Stimulated activated CD4-positive, alpha-beta T cell treated with anti-CD3 and anti-CD28 coated beads, Interleukin-15, amount 100 ng/mL, for 1 hour (primary cell): ENCODE measurements at places on chromosomes 5 and 9.

GRCh38 chr5:63878788-63879187 is 83.5 kb downstream of the HTR1A start:
- DNase-seq: no peak

- DNase-seq: no peak
Measured at GRCh38 chr9:131274674-131275331, 1.5 kb downstream of the FAM78A start.

GRCh38 chr5:138466900-138467710 is 1.8 kb downstream of the EGR1 start:
- peak; percentile 61 for DNase-seq

DNA sequence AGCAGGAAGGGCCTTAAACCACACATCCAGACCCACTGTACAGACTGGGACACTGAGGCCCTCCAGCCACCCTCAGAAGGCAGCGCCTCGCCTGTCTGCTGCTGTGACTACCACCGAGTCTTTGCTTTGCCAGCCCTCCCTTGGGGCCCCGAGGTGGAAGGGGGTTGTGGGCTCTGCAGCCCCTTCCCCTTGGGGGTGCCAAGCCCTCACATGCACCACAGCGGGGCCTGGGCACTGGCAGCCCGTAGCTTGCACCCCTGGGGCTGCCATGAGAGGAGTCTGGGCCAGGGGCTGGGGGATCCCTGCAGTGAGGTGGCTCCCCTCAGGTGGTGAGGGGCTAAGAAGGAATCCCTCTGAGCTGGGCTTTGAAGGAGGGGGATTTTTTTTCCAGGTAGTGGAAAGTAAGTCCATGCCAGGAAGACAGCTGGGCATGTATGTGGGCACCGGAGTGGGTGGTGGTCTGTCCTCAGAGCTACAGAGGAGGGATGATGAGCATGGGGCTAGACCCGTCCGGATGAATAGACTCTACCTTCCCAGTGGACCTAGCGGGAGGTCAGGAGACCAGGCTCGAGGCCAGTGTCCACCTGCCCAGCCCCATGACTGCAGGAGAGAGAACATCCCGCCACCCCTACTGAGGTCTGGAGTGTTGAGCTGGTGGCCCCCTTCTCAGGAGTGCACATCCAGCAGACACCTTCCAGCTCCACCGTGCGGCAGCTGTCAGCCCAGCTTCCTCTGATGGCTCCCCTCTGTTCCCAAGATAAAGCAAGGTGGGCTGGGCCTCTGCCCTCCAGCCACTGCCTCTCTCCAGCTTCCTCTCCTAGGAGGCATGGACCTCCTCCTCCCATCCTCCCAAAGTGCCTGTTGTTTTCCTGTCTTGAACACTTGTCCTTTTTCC is 15.9 kb downstream of the FLT4 start:
- no peak for DNase-seq

DNA sequence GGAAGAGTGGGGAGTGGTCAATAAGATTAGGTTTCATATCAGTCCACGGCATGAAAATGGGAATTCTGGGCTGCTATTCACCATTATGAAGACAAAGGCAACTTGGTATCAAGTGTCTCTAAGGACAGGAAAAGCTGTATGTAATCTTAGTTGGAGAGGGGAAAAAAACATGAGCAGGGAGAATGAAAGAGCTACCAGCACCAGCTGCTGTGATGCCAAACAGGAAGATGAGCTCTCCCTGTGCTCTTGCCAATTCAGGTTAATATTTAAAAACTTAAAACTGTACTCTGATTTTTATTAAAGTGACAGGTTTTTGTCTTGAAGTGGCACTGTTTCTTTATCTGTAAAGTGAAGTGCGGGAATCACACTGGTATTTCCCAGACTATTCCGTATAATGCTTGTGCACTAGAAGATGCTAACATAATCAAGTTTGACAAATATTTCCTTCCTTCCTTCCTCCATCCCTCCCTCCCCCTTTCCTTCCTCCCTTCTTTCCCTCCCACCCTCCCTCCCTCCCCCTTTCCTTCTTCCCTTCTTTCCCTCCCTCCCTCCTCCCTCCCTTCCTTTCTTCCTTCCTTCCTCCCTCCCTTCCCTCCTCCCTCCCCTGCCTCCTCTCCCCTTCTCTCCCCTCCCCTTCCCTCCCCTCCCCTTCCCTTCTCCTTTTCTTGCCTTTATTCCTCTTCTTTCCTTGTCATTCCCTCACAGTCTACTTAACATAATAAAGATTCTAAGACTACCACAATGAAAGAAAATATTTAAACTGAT is 1383.0 kb upstream of the C9orf72 start:
- no peak for DNase-seq

- no peak for DNase-seq
Measured at GRCh38 chr5:146873186-146873917, 5.2 kb downstream of the PPP2R2B start.

DNA sequence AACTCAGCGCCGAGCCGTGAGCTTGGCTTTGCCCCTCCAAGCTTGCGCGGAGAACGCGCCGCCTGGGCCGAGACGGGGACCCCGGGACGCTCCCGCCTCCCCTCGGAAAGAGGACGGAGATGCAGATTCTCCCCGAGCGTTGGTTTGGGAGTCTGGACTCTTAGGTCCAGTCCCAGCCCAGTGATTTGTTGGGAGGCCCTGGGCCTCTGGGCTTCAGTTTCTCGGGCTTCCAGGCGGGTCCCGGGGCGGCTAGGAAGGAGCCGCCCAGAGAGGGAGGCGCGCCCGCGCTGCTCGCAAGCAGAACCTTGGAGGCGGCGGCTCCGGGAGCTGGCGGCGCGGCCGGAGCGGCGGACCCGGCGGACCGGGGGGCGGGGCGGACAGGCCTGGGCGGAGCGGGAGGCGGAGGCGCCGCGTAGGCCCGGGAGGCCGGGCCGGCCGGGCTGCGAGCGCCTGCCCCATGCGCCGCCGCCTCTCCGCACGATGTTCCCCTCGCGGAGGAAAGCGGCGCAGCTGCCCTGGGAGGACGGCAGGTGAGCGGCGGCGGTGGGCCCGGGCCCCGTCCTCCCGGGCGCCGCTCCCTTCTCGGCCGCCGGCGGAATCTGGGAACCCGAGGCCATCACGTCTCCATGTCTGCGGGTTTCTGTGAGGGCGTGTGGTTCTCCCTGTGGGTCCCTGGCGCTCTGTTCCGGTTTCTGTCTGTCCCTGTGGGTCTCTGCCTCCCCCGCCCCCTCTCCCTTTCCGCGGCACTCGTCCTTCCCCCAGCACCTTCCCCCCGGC is at the start of gene B4GALT7:
Gene B4GALT7, plus strand, starts transcription at position 402 of the 777 bp plus-strand sequence. Its CDS starts 79 bp downstream, at position 481.
- DNase-seq: peak; percentile 78

- no peak for DNase-seq
Measured at GRCh38 chr5:58040846-58041245, 419.0 kb downstream of the PLK2 start.

DNA sequence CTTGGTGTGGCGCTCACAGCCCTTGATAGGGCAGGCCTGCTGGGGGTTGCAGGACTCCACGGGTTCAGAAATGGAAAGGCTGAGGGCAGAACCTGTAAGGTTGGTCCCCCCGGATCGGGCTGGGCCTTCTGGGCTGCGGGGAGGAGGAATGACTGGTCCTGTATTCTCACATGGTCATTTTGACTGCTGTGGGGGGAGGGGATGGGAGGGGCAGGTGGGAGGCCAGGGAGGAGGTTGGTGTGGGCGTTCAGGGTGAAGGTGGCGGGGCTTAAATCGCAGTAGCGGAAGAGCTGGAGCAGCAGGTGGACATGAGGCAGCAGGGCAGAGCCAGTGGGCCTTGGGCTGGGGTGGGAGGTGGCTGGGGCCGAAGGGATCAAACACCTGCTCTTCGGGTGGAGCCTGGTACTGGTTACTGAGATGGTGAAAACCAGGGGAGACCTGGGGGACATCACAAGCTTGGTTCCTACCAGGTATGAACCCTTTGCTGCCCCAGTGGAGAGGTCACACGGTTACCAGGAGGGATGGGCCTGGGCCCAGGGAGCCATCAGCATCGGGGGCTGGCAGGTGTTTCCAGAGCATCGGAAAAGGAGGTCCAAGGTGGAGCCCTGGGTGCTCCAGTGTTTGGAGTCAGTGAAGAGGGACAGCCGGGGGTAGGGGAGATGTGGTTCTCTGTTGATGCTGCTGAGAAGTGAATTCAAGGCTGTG is 1.8 kb downstream of the MRPS2 start:
- no peak for DNase-seq

DNA sequence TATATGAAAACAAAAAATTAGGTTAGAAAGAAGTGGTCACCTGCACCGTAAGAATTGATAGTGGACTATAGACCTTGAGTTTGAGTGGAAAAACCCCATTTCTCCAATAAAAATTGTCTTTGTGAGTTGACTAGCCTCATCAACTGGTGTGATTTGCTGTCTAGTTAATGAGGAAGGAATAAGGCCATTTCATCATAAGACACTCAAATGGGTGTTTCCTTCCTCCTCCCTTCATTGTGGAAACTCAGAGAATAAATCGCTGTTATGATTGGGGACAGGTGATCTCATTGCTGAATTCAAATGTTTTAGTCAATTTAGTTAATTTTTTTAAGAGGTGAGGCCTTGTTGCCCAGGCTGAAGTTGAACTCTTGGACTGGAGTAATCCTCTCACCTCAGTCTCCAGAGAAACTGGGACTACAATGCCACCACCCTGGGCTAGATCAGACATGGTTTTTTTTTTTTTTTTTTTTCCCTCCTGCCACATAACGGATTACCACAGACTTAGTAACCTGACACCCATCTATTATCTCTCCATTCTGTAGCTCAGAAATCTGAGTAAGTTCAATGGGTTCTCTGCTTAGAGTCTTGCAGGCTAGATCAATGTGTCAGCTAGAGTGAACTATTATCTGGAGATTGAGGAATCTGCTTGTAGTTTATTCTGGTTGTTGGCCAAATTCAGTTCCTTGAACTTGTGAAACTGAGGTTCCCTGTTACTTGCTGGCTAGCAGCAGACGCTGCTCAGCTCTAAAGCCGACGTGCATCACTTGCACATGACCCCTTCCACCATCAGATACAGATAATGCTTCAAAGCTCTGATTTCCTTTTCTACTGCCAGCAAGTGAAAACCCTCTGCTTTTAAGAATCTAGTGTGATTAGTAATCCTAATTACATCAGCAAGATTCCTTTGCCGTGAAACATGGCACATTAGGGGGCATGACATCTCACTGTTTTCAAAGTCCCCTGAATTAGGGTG is 663.8 kb upstream of the CDH9 start:
- no peak for DNase-seq

GRCh38 chr9:93958819-93959682 is 3.9 kb upstream of the BARX1 start:
- no peak for DNase-seq

- no peak for DNase-seq
Measured at GRCh38 chr9:22617156-22617555, 170.5 kb downstream of the DMRTA1 start.

DNA sequence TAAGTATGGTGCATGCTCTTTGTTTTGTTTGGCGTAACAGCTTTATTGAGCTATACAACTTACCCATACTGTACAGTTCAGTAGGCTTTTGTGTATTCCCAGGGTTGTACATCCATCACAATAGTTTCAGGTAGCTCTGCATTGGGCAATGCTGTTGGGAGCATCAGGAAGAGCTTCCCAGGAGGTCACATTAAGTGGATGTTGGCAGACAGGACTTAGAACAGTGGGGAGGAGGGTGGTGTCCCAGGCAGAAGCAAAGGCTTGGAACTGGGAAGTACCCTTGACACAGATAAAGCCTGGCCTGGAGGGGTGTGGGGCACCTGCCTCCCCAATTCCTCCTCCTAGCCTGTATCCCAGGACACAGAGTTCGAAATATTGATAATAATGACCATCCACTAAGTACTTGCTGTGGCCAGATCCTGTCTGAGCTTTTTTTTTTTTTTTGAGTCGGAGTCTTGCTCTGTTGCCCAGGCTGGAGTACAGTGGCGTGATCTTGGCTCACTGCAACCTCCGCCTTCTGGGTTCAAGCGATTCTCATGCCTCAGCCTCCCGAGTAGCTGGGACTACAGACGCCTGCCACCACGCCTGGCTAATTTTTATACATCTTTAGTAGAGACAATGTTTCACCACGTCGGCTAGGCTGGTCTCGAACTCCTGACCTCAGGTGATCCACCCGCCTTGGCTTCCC is 1.3 kb downstream of the BBLN start:
- DNase-seq: no peak

GRCh38 chr9:19409401-19410194 is 789 bp downstream of the ACER2 start:
- DNase-seq: no peak

GRCh38 chr5:33491941-33492340 is 51.2 kb downstream of the TARS1 start:
- DNase-seq: no peak

GRCh38 chr9:87350915-87351314 is 146.8 kb upstream of the DAPK1 start:
- no peak for DNase-seq

DNA sequence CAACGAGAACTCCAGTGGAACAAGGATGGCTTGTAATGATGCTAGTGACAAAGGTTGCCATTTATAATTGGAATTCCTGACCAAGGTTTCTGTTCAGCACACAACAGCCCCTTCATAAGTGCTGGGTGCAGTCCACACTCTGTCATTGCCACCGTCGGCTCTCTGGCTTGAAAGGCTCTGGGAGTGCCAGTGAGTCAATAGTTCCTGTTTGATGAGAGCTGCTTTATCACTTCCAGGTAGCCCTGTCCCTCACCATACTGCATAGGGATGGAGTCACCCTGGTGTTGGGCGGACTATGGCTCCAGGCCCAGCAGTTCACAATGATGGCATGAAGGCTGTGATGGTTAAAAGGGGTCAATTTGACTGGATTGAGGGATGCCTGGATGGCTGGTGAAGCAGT is 34.6 kb upstream of the SEMA4D start:
- DNase-seq: no peak

- no peak for DNase-seq
Measured at GRCh38 chr5:130520211-130520610, 615.9 kb downstream of the CHSY3 start.

DNA sequence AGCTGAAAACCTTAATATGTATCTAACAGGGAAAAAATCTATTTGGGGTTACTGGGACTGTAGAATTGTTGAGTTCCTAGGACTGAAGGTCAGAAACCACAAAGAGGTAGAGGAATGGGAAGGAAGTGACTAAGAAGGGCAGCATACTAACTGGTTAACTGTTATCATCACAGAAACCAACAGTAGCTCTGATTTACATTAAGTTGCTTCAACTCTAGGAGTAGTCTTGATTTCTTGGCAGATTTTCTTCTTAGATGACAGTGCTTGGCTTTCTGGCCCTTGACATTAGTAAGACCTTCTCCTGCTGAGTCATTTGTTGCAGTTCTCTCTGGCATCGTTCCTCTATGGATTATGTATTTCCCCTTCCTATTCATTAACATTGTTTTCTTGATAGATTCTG is 116.1 kb upstream of the RASA1 start:
- no peak for DNase-seq

DNA sequence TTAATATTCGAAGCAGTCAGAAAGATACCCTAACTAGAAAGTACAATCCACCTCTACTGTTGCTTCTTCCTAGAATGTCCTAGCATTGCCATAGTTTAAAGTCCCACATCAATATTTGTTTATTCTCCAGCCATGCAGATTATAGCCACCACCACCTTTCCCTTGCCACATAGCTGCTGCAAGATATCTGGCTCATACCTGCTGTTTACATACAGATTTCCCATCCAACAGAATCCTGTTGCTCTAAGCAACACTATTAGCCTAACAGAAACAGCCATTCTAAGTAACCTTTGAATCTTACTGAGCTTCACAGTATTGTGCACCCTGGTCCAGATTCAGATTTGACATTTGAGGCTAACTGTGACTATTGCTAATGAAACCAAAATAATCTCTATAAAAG is 45.6 kb downstream of the GNAQ start:
- DNase-seq: no peak

GRCh38 chr5:8366266-8366665 is 497.3 kb downstream of the MTRR start:
- no peak for DNase-seq
